ENCODE measurements at places on chromosomes 7 and 10.

GRCh38 chr10:13842117-13842516 is 255.4 kb downstream of the PRPF18 start:
- DNase-seq: no peak

- DNase-seq: no peak
These were observed 2.0 kb downstream of the FZD9 start for GRCh38 chr7:73435471-73436009.

DNA sequence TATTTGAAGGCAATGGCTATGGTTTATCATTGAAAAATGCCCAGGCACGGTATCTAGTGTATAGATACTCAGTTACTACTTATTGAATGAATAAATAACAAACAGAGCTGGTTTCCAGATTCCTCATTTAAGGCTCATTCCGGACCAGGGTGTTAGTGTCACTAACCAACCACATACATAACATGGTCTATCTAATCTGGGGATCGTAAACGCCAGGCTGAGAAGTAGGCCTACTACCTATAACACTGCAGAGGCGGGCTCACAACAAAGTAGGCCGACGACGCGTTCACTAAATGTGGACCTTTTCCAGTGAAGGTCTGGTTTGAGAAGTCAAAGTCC is 423 bp downstream of the LSM5 start:
- DNase-seq: no peak

- DNase-seq: no peak
These were observed 67.5 kb downstream of the CLIP2 start for GRCh38 chr7:74356589-74357315.

DNA sequence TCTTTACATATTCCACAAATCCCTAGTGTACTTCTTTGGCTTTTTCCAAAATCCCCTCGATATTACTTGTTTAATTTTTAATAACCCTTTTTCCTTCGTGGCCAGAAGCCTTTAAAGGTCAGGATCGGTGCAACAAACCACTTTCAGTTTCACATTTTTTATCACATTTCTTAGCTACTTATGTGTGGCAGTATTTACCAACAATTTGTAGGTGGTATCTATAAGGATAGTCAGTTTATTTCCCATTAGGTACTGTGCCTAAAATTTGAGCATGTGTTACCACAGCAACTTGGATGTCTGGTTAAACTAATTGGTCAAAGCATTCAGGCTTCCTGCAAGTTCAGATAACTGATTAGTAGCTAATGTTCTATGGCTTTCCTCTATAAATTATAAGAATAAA is 104.9 kb downstream of the CDK14 start:
- no peak for DNase-seq
